Fibroblast of lung (primary cell): ENCODE measurements at places on chromosomes 7 and 10. TPM values are rescaled to one million over a fixed set of nuclear protein-coding genes. Genes with fewer than 3 reads are reported as not detected.

Gene UROS
- total RNA-seq = 60.4 and 75.0 TPM in 2 replicates

Gene MRC1
- under 0.01 TPM in 1 of 2 replicates, not detected in the other for total RNA-seq

Gene GPR37
- total RNA-seq = 6.9 and 20.6 TPM in 2 replicates

Gene NXPH1
- total RNA-seq = not detected in 2 replicates

Gene EVX1
- total RNA-seq = not detected in 2 replicates

Gene TSPAN15
- 1.8 and 2.6 TPM in 2 replicates for total RNA-seq

Gene GDF2
- not detected in 2 replicates for total RNA-seq

DNA sequence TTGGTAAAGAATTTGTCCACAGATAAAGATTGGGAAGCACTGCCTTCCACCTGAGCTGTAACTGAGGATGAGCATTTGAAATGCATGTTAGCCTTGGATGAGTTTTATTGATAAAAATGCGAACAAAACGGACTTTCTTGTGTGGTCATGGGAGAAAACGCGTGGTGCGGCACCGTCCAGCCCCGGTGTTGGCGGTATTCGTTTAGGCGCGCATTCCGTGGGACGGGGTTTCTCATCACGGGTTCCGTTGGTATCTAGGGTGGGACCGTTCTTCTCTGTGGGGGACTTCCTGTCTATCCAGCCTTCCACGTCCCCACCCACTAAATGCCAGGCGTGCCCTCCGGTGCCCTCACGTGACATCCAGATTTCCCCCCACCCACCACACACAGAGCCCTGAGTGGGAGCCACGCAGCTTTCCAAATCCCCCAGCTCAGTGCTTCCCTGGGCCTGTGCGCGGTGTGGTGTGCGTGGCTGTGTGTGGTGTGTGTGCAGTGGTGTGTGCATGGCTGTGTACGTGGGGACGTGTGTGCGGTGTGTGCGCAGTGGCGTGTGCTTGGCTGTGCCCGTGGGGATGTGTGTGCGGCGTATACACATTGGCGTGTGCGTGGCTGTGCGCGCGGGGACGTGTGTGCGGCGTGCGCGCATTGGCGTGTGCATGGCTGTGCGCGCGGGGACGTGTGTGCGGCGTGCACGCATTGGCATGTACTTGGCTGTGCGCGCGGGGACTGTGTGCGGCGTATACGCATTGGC is 18.1 kb downstream of the IQCE start:
- no peak overlapping the region for H3K27ac ChIP-seq
- no peak for DNase-seq
- peaks cover 2% of the 10 kb centered on the region for H3K36me3 ChIP-seq
- no peaks in the 10 kb centered on the region for H3K27me3 ChIP-seq
- no peak overlapping the region for H3K4me3 ChIP-seq

DNA sequence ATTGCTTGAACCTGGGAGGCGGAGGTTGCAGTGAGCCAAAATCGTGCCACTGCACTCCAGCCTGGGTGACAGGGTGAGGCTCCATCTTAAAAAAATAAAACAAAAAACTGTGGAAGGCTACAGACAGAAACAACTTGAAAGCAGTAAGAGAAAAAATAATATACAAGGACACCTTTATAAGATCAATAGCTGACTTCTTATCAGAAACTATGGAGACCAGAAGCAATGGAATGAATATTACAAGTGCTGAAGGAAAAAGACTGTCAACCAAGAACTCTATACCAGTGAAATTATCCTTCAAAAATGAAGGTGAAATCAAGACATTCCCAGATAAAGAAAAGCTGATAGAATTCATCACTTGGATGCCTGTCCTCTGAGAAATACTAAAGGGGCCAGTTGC is 49.0 kb downstream of the RBAK start:
- no peak for DNase-seq
- H3K27me3 ChIP-seq = no peaks in the 10 kb centered on the region
- no peak overlapping the region for H3K4me3 ChIP-seq
- H3K27ac ChIP-seq = no peak overlapping the region
- H3K4me1 ChIP-seq = no peaks in the 10 kb centered on the region

- H3K27ac ChIP-seq = no peak overlapping the region
- no peaks in the 10 kb centered on the region for H3K27me3 ChIP-seq
- peaks cover 3% of the 10 kb centered on the region for H3K4me1 ChIP-seq
- no peak overlapping the region for H3K4me3 ChIP-seq
These were observed 84.5 kb downstream of the FZD1 start for GRCh38 chr7:91348711-91349110.

DNA sequence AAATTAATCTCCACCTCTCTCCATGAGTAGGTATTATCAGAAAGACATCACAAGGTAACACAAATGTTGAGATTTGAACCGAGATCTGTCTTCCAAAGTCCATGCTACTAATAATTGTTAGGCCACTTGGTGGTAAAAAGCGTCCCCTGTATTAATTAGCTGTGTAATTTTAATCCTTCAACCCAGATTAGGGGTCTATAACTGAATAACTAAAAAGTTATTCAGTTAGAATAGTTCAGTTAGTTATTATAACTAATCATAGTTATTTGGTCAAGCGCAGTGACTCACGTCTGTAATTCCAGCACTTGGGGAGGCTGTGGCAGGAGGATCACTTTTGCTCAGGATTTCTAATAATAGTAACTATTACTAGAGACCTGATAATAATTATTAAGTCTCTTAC is 5.6 kb downstream of the PDSS1 start:
- no peak overlapping the region for H3K27ac ChIP-seq
- no peak for DNase-seq
- peaks cover 2% of the 10 kb centered on the region for H3K4me1 ChIP-seq

- H3K27ac ChIP-seq = no peak overlapping the region
- H3K4me1 ChIP-seq = peaks cover 6% of the 10 kb centered on the region
- no peaks in the 10 kb centered on the region for H3K36me3 ChIP-seq
- DNase-seq = peak; percentile 23
These were observed 33.5 kb upstream of the CCDC7 start for GRCh38 chr10:32412499-32412853.

- DNase-seq = no peak
- no peak overlapping the region for H3K27ac ChIP-seq
- no peaks in the 10 kb centered on the region for H3K36me3 ChIP-seq
- H3K27me3 ChIP-seq = no peaks in the 10 kb centered on the region
These were observed 30.1 kb downstream of the JCAD start for GRCh38 chr10:30029164-30029871.
